GDM1 (cell line): ENCODE measurements at places on chromosomes 13 and 19.
A peak's percentile ranks its signal among the peaks of the same experiment; 100 is the strongest.

DNA sequence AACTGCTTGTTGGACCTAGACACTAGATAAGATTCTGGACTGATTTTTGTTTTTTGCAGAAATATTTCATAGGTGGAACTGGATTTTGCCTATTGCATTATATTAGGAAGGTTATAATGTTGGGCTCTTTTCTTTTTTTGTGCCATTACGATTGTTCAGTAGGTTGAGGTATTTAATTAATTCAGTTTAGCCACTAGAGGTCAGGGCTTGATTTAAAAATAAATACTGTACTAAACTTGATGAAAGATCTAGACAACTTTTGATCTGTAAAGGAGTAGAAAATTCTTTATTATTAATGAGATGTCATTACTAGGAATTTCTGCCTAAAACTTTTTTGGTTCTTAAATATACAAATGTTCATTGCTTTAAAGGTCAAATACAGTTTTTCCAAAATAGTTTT is 15.2 kb upstream of the SUPT20H start:
- no peak for DNase-seq

- no peak for DNase-seq
These were observed 222.9 kb downstream of the SLITRK5 start for GRCh38 chr13:87894059-87894458.

DNA sequence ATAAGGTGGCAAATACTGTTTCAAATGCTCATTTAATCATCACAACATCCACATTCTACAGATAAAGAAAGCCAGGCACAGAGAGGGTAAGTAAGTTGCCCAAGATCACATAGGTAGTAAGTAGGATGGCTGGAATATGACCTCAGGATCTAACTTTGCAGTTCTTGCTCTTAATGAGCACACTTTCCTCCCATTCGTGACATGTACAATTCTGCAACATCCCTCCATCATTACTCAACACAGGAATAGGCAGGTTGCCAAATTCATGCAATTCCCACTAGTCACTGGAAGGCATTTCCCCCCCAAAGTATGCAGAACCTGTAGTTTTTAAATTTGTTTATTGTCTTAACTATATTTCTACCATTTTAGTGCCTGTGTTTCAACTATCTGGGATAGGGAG is 109.2 kb downstream of the OLFM4 start:
- no peak for DNase-seq

GRCh38 chr19:6660930-6661329 is 9.0 kb downstream of the TNFSF14 start:
- DNase-seq = no peak

DNA sequence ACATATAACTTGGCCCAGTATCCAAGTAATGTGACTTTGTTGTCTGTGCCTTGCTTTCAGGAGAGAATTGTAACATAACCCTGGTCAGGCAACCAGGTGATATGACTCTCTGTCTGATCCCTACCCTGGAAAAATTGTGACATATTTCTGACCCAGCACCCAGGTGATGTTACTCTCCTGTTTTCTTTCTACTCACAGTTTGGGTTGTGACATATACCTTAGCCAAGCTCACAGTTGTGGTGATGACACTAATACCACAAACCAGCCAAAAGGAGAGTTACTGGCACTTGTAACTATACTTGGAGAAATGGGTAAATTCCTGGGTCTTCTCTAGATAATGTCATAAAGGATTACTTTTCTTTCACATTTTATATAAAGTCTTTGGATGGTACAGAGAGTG is 14.3 kb upstream of the ZNF254 start:
- DNase-seq = no peak

DNA sequence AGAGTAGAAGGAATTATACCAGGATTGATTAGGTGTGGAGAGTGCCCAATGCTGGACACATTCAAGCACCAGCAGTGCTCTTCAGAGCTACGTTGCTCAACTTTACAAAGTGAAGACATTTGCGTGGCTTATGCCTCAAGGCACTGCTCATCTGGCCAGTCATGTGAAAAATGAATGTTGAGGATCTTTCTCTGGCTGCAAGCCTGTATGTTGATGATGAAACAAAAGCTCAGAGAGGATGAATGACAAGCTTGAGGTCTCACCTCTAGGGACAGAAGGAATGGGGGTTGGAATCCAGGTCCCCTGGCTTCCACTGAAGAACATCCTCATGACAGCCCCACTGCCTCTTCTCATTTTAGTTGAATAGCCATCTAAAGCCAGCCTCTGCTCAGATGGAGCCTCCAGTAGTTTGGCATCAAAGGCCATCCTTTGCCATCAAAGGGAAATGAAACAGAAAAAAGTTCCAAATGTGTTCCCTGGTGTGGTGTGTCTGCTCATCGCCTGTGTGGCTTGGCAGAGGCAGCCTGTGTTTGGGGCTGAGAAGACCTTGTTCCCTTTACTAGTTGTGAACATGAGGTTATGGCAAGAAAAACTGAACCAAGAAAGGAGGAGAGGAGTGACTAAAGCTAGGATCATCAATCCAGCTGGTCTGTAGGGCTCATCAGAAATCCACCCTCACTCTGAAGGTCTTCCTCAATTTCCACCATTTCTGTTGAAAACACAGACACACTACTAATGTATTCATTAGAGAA is 114.0 kb upstream of the KL start:
- DNase-seq = no peak

DNA sequence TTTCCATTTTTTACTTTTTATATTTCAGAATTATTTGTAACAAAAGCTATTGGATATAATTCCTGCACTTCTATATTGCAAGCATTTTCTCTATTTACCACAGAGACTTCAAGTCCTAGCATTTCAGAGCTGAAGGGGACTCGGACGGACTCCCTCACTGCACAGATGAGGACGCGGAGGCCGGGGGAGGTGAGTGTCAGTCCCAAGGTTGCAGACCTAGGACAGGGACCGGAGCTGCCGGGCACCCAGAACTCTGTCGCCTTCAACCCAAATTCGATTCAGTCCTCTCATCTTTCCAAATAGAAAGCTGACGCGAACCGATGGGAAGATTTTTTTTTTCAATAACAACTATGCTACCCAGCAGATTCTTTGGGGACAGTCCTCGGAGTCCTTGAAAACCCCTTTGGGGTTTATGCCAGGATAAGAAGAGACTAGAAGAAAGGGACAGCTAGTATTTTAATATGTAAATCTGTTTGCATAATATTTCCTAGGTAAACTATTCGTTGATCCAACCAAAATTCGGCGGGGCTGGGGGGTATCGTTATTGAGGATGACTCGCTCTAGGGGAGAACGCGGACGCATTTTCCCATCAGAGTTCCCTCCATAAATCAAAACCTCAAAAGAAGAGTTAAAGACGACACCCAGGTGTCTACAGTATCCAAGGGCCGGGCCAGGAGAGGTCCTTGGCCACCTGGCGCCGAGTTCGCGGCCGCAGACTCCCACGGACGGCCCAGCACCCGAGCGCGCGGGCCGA is 803 bp downstream of the FLT3 start:
- DNase-seq = no peak

GRCh38 chr19:51676566-51677083 is 16.5 kb upstream of the SPACA6 start:
- DNase-seq = no peak

DNA sequence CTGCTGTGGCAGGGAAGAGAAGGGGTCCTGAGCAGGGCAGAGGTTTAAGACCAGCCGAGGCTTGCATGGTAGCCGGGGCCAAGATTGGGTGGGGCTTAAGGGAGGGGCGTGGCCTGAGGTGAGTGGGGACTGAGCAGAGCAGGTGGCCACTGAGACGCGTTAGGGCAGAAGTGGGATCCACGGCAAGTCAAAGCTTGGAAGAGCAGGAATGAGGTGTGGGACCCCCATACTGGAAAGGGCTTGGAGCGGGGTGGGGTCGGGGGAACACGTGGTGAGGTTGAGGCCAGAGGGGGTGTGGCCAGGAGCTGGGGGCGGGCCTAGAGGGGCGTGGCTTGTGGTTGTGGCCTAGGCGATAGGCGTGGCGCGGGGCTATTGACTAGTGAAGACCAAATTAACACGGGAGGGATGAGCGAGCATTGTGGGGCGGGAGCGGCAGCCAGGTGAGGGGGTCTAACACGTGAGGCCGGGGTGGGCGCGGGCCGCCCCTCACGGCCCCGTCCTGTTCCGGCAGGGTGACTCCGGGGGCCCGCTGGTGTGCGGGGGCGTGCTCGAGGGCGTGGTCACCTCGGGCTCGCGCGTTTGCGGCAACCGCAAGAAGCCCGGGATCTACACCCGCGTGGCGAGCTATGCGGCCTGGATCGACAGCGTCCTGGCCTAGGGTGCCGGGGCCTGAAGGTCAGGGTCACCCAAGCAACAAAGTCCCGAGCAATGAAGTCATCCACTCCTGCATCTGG is 3.3 kb downstream of the CFD start:
- no peak for DNase-seq

DNA sequence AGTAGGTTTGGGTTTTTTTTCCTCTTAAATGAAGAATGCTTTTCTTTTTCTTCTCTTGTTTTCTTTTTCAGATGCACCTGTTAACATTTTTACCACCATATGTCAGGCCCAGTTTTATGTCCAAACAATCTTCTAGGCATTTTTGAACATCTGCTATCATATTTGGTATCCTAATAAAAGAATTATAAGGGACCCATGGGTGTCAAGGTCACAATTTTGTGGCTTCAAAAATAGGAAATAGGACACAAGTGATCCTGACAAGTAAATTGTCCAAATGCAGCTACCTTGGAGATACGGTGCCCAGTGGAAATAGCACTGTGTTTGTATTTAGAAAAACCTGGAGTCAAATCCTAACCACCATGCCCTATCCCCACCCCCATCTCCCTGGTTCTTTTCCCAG is 270.3 kb downstream of the MZT1 start:
- no peak for DNase-seq

DNA sequence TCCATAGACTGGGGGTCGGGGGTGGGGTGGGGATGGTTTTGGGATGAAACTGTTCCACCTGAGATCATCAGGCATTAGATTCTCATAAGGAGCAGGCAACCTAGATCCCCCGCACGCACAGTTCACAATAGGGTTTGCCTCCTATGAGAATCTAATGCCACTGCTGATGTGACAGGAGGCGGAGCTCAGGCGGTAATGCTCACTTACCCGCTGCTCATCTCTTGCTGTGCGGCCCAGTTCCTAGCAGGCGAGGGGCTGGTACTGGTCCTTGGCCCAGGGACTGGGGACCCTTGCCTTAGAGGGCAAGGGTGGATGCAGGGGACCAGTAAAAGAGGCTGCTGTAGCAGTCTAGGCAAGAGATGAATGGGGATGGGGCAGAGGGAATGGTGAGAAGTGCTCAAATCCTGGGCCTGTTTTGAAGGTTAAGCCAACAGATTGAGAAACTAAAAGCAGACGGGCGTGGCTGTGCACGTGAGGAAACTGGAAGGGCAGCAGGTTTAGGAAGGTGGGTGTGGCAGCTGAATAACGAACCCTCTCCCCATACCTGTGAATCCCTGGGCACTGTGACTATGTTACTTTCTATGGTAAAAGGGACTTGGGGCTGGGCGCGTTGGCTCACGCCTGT is 1.5 kb upstream of the ERICH4 start:
- DNase-seq = no peak

DNA sequence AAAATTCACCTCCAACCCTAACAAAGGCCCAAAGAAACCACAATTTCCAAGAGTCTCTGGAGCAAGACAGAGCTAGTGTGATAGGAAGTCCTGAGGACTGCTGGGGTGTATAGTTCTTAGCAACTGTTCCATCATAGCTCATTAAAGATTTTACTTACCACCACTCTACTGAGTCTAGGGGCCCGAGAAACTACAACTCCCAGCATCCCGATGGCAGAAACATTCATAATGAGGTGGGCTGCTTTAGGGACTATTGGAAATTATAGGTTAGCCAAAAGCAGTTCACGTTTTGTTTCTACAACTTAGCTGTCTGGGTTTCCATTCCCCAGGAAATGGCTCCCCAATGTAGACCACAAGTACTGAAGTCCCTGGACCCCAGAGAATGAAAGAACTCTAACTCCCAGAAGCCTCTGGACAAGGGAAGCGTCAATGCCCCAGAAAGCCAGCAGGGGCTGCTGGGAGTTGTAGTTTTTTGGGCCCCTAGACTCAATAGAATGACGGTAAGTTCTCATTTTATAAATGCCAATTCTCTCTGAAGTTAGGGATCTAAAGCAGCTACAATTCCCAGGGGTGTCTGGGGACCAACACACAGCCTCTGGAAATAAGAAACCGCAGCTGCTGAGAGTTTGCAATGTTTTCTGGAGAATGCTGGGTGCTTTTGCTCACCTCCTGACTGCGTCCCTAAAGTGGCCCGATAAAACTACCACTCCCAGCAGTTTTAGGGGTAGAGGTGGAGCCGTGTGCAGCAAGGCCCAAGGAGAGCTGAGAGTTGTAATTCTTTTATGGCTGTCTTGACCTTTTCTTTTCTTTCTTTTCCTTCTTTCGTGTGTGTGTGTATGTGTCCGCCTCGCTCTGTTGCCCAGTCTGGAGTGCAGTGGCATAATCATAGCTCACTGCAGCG is 11.1 kb downstream of the FTL start:
- no peak for DNase-seq

- no peak for DNase-seq
These were observed 1.9 kb upstream of the TMEM147 start for GRCh38 chr19:35543280-35544109.

DNA sequence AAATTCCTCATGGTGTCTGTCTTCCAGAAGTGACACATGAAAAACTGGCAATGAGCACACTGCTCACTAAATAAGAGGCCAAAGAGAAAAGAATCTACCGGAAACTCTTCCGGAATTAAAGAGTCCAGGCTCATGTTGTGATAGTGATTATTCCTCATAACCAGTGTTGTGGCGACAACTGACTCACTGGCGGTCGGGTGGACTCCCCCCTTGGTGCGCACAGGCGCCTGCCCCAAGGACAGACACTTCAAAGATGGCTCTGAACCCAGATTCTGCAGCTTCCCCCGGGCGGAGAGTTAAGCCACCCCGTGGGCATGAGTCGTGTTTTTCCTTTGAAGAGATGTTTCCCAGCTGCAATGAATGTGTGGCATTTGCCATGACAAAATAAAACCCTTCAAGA is 10.3 kb downstream of the IL17D start:
- DNase-seq = peak; percentile 15

GRCh38 chr19:12872941-12873890 is 8.0 kb downstream of the DNASE2 start:
- no peak for DNase-seq

DNA sequence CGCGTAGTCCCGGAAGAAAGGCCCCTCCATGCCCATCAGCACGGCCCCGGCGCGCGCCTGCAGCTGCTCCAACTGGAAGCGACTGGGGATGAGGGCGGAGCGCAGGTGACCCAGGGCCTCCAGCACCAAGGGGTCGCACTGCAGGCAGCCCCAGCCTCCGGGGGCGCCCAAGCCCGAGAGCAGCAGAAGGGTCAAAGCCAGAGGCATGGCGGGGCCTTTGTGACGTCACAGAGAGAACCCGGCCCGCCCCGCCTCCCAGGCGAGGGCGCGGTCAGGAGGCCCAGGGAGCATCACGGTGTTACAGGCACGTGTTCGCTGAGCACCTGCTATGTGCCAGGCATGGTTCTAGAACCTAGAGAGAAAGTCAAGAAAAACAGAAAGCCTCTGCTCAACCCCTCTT is at the start of gene IZUMO2:
Gene IZUMO2 (minus strand): TSS at position 294 of the 400 bp plus-strand sequence. CDS start 87 bp downstream, at position 207.
- no peak for DNase-seq

DNA sequence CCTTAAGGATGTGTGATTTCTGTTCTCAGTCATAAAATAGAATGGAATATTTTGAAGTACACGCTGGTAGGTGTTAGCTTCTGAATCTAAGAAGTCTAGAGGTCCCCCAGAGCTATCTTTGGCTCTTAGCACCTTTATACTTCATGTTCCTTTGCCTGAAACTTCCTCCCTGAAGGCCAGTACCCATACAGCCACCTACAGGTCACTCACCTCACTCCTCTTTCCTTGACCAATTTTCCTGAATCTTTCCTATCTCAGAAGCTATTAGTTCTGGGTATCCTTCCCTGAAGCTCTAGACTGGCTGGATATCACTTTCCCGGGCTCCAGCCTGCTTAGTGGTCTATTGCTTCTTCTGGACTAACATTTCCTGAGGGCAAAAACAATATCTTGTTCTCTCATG is 93.4 kb upstream of the EDNRB start:
- no peak for DNase-seq

GRCh38 chr13:51782026-51782710 is 21.8 kb downstream of the DHRS12 start:
- DNase-seq = no peak
